Cardiac septum (tissue), 1 donor: ENCODE measurements at places on chromosomes 12 and 14. TPM values are rescaled to one million over a fixed set of nuclear protein-coding genes. Genes with fewer than 3 reads are reported as not detected.

The GNB3 gene
- total RNA-seq: 9.7 TPM

The SLC6A12 gene
- 2.7 TPM for total RNA-seq

The TMEM30B gene
- 5.2 TPM for total RNA-seq

GRCh38 chr12:11981121-11981733 lies 89.5 kb upstream of the BCL2L14 start:
- no peak for DNase-seq

GRCh38 chr14:35337269-35338255 lies 45.4 kb downstream of the PSMA6 start:
- DNase-seq: no peak

GRCh38 chr12:93358058-93358457 lies 19.7 kb upstream of the NUDT4 start:
- no peak for DNase-seq
